Activated T-helper 1 cell treated with anti-CD3 and anti-CD28 coated beads, Interleukin-2, amount 50 U/mL, for 16 hours (primary cell): ENCODE measurements at places on chromosomes 7 and 10.
A peak's percentile ranks its signal among the peaks of the same experiment; 100 is the strongest.

- no peak for DNase-seq
These were observed 512.0 kb downstream of the PTPRN2 start for GRCh38 chr7:158075633-158076001.

GRCh38 chr7:90320801-90321494 lies at the start of gene FAM237B:
FAM237B (minus strand) TSS chr7:90321304; CDS start chr7:90319748, 1,556 bp downstream.
- DNase-seq, result no peak

DNA sequence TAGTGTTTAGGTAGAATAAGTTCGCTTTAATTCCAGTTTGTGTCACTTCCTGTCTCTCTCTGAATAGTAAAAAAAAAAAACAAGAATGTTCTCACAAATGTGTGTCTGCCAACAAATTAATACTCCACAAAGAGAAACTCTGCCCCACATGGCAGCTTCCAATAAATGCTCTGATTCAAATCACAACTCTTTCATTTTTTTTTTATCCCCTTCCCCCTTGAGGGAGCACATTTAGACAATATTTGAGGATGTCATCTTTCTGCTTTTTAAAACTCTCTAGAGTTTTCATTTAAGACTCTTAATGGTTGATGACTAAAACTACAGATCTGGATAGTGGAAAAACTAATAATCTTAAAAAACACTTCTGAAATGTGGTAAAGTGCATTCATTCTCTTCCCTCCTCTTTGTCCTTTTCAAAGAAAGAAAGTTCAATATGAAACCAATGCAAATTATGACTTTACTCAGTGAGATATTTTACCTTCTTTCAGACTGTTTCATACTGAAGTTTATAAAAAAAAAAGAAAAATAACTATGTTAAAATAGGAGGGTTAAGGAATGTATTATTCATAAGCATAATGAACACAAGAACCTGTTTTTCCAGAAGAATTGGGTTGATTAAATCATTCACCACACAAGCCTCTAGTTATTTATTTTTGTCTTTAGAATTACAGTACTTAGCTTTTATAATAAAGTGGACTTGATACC lies 42.3 kb downstream of the ARID5B start:
- no peak for DNase-seq

- DNase-seq, result no peak
These were observed at the start of gene ACTA2 for GRCh38 chr10:88952647-88953111. ACTA2 (minus strand) TSS chr10:88952773; CDS start chr10:88948930, 3,843 bp downstream.

DNA sequence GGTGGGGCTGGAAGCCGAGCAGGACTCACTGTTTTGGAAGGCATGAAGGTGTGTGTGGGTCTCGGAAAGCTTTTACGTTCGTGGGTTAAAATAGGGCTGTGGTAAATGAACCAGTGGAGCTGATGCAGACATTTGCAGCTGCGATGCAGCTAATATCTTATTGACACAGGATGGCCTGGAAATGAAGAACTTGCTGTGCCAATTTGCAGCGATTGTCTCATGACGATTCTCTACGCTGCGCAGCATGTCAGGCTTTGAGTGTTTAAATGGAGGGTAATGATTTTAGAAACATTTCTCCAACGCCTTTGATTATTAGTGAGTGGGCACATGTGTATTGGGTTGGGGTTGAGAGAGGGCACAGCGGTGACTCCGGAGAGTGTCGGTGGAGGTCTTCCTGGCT lies 136.0 kb downstream of the ACTR3B start:
- DNase-seq, result no peak

DNA sequence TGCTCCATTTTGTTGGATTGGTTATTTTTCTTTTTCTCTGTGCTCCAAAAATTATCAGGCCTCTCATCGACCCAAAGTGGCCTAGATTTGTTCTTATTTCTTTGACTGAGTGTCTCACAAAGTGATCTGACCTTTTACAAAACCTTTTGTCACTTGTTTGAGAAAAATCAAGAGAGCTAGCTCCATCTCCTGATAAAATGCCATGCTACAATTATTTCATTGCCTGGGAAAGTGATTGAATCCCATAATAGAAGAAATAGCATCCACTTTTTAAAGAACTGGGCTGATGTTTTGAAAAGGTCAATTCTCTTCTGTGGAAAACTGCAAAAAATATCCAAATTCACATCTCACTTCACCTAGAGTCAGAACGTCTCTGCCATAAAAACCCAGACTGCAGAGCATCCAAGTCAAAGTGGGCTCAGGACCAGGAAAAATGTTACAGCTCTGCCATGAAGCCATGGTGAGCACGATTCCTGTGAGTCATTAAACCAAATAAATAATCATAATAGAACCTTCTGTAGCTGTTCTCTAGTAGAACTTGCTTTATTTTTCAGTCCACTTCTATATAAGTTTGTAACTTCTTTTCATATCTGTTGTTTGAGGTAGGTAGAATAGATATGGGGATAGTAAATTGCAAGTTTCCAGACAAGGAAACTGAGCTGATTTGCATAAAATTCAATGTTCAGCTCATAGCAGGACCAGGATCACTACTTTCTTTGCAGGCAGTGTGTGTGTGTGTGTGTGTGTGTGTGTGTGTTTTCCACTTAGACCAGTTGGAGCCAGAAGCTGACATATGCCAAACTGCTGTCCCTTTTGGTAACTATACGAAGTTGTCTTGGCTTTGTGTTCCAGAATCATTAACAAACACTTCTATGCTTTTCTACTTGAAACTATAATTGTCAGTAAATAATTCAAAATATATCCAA lies 632.5 kb upstream of the ANKRD30A start:
- no peak for DNase-seq

DNA sequence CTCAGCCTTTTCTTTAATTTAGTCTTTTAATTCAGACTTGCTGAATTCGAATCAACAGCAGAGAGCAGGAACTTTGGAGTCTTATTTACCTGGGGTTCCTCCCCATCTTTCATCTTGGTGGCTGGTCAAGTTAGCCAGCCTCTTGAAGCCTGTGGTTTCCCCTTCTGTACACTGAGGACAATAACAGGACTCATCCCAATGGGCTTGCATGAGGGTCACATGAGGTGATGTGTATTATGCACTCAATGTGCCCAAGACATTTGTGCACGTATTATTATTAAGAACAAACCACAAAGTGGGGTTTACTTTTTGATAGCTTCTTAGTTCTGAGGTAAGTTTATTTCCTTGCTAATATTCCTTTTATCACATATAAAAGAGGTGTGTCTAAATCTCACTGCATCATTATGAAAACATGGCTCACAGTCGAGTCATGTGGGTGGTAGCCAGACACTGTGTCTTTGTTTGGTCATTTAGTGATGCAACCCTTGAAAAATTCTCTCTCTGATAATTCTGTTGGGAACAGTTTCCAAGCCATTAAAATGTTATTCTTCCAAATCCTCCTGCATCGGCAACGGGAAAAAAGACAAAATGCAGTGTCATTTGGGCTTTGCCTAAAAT lies 86.5 kb upstream of the GRB10 start:
- DNase-seq, result no peak

- no peak for DNase-seq
These were observed 56.6 kb upstream of the TRUB1 start for GRCh38 chr10:114881417-114881816.

- DNase-seq, result peak; percentile 45
These were observed 66.9 kb downstream of the STK17A start for GRCh38 chr7:43649755-43650274.

DNA sequence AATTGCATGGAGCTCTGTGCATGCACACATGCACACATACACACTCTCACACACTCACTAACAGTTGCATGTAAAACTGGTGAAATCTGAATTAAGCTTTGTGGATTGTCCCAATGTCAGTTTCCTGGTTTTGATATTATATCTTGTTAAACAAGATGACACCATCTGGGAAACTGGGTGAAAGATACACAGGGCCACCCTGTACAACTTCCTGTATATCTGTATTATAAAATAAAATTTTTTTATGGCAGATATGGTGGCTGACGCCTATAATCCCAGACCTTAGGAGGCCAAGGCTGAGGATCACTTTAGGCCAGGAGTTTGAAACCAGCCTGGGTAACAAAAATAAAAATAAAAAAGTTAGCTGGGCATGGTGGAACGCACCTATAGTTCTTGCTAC lies 87.4 kb downstream of the PTPN20 start:
- no peak for DNase-seq

DNA sequence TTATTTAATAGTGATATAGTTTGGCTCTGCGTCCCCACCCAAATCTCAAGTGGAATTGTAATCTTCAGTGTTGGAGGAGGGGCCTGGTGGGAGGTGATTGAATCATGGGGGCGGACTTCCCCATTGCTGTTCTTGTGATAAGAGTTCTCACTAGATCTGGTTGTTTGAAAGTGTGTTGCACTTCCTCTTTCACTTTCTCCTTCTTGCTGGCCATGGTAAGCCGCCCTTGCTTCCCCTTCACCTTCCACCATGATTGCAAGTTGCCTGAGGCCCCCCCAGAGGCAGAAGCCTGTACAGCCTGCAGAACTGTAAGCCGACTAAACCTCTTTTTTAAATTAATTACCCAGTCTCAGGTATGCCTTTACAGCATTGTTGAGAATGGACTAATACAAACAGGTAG lies 101.4 kb downstream of the MTPAP start:
- DNase-seq, result no peak

DNA sequence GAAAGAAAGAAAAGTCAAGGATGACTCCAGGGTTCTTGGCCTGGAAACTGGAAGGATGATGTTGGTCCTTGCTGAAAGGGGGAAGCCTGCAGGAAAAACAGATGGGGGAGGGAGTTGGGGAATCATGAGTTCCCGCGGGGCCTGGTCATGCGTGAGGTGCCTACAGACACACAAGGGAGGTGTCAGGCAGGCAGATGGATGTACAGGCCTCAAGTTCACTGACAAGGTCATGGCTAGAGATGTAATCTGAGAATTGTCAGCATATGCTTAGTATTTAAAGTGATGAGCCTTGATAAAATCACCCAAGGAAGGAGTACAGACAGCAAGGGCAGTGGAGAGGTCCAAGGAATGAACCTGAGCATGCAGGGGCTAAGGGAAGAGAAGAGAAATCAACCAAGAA lies 46.8 kb downstream of the DLG5 start:
- no peak for DNase-seq

DNA sequence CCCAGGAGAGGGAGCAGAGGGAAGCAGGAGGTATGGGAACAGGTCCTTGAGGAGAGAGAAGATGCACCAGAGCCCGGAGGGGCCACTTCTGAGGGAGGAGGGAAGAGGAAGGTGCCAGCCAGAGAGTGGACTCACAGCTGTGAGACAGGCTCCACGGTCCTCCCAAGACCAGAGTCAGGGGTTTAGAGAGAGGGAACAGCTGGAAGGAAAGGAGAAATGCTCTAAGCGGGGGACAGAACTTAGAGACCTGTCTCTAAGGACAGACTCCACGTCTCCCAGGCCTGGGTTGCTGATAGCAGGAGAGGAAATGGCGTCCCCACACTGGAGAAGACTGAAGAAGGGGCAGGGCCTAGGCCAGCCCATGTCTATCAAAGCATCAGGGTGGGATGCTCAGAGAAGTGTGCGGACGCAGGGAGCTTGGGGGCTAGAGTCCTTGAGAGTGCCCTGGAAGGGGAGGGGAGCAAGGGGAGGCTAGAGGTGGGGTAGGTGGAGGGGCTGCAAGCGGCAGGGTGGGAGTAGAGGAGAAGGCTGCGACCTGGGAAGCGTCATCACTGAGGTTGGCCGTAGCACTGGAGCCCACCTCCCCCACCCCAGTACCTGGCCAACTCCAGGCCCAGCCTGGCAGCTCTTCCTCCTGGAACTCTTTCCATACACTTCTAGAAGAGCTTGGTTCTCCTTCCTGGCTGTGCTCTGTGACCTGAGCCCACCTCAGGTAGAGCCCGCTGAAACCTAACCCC lies 25.6 kb upstream of the GRID1 start:
- DNase-seq, result no peak

- DNase-seq, result no peak
These were observed 39.7 kb upstream of the ENO4 start for GRCh38 chr10:116809483-116810119.

- no peak for DNase-seq
These were observed 91.6 kb downstream of the FZD1 start for GRCh38 chr7:91355695-91356435.

GRCh38 chr10:123582084-123582989 lies 83.8 kb upstream of the GPR26 start:
- peak; percentile 26 for DNase-seq

DNA sequence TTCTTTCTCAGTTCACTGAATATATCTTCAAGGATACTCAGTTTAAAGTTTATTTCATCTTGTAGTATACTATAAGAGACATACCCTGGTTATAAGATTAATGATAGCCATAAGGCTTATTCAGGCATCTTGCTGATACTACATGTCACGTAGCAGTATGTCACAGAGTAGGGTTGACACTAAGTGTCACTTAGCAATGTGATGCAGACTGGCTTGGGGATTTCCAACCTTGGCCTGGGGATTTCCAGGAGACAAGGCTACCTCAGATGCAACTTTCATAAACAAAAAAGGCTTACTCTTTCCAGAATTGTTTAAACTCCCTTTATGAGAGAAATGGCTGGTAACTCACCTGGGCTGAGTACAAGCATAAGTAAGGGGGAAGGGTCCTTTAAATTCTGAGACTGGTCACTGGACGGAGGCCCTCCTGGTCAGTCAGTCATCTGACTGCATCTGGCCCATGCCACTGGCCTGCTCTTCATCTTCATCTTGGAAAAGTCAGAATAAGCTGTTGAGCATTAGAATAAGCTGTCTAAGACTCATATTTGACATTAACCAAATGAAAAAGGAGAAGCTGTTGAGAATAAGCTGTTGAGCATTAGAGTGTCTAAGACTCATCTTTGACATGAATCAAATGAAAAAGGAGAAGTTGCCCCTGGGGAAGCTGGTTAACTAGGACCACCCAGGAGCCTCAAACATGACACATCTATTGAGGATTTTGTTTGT lies 9.5 kb downstream of the SLC13A1 start:
- DNase-seq, result no peak

GRCh38 chr7:93799750-93800357 lies 90.7 kb downstream of the TFPI2 start:
- no peak for DNase-seq

- DNase-seq, result no peak
These were observed 37.7 kb downstream of the PPP1R17 start for GRCh38 chr7:31724696-31725095.

DNA sequence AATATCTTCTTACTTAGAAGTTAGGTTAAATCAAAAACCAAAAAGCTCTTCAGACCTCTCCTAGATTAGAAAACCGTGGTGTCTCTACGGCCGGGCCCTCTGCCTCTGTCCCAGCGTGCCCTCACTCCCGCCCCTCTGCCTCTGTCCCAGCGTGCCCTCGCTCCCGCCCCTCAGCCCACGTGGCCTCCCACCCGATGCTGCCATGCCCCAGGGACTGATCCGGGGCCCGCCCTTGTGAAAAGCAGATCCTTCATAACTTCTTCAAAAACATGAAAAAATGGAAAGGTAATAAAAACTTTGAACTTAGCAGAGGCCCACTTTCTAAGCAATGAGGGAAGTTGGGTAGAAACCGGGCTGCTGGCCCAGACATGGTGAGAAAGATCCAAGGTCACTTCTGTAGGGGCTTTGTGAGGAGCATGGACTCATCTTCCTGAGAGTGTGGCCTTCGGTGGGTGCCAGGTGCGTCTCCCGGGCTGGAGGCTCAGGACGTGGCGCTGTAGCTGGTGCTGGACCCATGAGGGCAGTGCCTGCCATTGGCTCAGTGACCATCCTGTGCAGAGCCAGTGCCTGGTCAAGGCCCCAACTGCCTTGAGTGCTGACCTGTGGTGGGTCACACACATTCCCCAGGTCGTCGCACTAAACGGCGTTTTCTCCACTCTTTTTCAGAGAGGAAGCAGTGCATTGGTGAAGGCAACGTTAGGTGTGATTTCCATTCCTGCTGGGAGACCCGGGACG lies 4.9 kb upstream of the DPYSL4 start:
- no peak for DNase-seq
